ENCODE measurements at places on chromosomes 1 and 21.

DNA sequence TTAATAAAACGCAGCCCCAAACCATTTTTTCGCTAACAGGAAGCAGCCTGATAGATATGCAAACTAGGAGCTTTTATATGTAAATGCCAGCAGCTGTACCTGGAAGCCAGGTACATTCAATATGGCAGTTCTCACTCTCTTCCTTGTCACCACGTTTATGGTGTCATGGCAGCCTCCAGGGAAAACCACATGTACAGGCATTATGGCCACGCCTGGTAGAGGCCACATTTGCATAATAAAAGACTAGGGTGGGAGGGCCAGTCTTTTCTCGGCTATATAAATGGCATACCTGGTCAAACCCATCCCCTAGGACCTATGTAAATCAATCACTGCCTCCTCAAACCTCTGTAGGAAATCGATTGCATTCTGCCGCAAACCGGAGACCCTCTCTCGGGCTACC lies 247.5 kb downstream of the NEGR1 start:
- DNase-seq: no peak

DNA sequence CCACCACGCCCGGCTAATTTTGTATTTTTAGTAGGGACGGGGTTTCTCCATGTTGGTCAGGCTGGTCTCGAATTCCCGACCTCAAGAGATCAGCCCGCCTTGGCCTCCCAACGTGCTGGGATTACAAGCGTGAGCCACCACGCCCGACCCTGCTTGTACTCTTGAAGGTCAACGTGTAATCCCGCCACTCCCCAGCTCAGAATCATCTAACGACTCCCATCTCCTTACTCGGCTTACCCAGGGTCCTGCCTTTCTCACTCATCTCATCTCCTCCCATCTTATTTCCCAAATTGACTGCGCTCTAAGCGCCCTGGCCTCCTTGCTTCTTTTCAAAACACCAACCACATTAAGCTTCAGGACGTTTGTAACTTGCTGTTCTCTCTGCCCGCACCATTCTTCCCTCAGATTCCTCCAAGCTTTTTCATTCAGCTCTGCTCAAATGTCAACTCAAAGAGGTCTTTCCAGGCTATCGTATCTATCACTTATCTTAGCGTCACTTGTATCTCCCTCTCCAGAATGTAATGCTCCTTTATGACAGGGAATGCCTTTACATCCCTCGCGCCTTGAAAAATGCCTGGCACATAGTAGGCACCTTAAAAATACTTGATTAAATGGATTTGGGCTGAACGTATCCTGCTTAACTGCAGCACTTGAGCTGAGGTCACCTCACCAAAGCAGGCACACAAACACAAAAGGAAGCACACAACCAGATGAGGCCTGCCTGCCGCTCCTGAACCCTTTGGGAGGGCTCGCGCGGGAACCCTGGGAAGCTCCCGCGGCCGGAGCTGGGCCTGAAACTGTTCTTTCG lies 1.4 kb upstream of the USP1 start:
- peak; percentile 26 for DNase-seq

DNA sequence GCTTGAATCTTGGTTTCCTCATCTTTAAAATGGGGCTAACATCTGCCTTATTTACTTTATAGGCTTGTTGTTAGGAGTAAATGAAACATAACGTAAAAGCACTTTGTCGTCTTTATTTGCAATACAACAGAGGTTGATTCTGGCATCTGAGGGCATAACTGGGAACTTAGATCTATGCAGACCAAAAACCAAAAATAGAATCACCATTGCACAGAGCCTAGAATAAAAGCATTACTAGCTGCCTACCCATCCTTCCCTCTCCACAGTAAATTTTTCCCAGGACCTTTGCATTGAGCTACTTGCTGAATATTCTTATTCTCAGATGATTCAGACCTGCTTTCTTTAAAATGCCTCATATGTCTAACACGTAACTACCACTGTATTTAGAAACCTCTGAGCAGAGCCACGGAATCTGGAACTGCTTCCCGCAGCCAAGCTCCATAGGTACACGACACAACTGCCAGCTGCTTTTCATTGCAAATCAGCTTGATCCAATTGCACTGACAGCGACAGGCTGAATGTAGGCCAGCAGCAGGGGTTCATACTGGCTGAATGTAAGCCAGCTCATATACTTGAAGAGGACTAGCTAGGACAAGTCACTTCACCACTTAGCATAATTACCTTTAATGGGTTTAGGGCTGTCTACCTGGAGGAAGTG lies 33.2 kb upstream of the SERBP1 start:
- DNase-seq: no peak

- no peak for DNase-seq
Measured at GRCh38 chr1:59333626-59334277, 36.9 kb downstream of the FGGY start.

GRCh38 chr1:15210651-15211375 lies 36.2 kb upstream of the FHAD1 start:
- DNase-seq: no peak

- no peak for DNase-seq
Measured at GRCh38 chr1:167202049-167202448, 18.6 kb upstream of the POU2F1 start.
